ENCODE measurements at places on chromosomes 2 and 18.

GRCh38 chr2:107602801-107603200, 223.9 kb upstream of the RGPD4 start:
- DNase-seq, result no peak

GRCh38 chr2:171965661-171966060, 34.1 kb upstream of the METAP1D start:
- DNase-seq, result no peak

GRCh38 chr18:13303756-13304364, 85.3 kb downstream of the LDLRAD4 start:
- DNase-seq, result no peak

- no peak for DNase-seq
Observed at GRCh38 chr2:28375742-28376631, 16.7 kb upstream of the FOSL2 start.

DNA sequence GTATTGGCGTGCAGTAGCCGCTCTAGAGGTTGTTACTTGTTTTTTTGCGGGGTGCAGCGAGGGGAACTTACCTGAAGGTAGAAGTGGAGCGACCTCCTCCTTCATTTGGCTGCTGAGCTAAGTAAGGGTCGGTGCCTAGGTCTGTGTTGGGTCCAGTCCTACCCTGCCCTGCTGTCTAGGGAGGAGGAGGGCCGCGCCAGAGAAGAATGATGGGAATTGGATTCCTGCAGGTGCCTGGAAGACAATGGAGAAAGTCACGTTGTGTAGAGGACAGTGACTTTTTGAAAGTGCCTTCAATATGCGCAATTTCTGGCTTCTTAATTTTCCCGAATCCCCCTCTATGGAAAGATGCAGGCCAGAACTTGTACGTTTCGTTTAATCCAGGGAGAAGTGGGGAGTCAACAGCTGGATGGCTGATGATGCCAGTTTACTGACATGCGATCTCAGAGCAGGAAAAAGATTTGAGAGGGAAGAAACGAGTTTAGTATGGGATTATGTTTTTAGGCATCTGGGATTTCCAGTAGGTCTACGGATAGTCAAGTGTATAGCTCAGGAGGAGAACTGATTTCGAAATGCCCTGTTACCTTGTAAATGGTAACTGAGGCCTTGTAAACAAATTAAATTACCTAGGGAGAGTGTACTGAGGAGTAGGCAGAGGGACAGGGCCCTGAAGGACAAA, 653 bp downstream of the MRPS9 start:
- DNase-seq, result no peak

- no peak for DNase-seq
Observed at GRCh38 chr2:68726608-68727367, 7.8 kb upstream of the ARHGAP25 start.

- DNase-seq, result no peak
Observed at GRCh38 chr2:10046931-10047330, 3.6 kb downstream of the KLF11 start.

DNA sequence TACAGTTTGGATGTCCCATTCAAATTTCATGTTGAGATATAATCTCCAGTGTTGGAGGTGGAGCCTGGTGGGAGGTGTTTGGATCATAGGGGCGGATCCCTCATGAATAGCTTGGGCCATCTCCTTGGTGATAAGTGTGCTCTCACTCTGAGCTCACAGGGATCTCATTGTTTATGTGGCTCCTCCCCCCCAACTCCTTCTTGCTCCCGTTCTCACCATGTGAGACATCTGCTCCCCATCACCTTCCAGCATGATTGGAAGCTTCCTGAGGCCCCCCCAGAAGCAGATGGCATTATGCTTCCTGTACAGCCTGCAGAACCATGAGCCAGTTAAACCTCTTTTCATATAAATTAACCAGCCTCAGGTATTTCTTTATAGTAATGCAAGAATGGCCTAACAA, 3.0 kb upstream of the INPP1 start:
- no peak for DNase-seq

DNA sequence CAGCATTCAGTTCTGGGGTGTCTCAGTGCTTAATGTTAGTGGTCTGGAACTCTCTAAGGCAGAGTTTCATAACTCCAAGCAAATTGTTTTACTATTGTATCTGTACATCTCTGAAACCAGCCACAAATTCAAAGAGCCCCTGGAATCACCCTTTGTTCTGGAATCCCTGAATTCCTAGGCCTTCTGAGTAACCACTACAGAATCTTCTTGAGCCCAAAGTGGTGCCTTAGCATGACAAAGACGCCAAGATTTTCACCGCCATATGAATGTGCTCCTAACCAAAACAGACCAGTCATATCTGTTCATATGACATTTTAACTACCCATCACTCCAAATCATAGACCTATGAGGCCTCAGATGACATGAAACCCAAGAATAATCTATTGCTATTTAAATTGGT, 668.1 kb downstream of the EPHA4 start:
- DNase-seq, result no peak

- no peak for DNase-seq
Observed at GRCh38 chr2:98472132-98472650, 27.5 kb downstream of the INPP4A start.

GRCh38 chr2:120825370-120826259, 89.9 kb downstream of the GLI2 start:
- DNase-seq, result no peak

DNA sequence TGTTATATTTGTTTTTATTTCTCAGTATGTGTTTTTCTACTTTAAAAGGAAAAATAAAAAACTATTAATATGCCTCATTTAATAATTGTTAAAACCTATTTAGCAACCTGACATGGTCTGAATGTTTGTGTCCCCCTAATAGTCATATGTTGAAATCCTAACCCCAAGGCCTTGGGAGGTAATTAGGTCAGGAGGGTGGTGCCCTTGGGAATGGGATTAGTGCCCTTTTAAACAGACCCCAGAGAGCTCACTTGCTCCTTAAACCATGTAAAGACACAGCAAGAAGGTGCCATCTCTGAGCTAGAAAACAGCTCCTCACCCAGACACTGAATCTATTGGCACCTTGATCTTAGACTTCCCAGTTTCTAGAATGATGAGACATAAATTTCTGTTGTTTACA, 71.8 kb downstream of the CHST9 start:
- DNase-seq, result no peak

DNA sequence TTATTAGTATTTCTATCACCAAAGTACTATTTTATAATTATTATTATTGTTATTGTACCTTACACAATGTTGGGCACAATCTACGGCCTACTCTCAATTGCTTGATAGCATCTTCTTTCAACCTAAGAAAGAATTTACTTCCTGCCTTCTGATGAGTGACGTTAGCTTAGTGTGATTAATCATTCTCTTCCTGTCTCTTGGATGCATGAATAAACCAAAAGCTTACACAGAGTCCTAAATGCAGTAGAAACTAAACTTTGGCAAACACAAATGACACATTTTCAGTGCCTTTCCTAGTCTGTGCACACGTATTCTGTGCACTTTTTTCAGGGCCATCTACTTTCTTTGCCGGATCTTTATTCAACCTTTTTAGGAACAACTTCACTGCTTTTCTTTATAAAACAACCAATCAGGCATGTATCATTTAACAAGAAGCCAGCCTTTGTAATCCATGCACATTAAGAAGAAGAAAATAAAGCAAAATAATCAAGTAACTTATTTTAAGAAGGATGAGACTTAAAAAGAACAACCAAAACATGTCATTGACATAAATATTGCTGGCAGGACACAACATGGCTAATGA, 19.1 kb downstream of the TRAK2 start:
- DNase-seq, result no peak

DNA sequence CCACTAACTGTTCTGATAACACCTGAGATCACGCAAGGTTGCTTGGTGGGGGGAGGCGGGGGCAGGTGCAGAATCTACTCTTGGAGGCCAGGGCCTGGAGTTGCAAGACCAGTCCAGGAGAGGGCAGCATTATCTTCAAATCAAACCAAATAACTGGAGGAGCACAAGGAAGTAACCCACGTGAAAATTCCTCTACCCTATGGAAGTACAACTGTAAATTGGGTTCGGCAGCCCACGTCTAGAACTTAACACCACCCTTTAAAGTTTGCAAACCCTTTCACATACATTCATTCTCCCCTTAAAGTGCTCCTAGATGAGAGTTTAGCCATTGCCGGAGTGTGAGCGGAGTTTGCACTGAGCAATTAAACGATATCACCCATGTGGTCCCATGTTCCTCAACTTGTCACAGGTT, 19.6 kb upstream of the CXCR1 start:
- DNase-seq, result peak; percentile 12

- no peak for DNase-seq
Observed at GRCh38 chr18:44411976-44412375, 268.7 kb upstream of the SETBP1 start.

DNA sequence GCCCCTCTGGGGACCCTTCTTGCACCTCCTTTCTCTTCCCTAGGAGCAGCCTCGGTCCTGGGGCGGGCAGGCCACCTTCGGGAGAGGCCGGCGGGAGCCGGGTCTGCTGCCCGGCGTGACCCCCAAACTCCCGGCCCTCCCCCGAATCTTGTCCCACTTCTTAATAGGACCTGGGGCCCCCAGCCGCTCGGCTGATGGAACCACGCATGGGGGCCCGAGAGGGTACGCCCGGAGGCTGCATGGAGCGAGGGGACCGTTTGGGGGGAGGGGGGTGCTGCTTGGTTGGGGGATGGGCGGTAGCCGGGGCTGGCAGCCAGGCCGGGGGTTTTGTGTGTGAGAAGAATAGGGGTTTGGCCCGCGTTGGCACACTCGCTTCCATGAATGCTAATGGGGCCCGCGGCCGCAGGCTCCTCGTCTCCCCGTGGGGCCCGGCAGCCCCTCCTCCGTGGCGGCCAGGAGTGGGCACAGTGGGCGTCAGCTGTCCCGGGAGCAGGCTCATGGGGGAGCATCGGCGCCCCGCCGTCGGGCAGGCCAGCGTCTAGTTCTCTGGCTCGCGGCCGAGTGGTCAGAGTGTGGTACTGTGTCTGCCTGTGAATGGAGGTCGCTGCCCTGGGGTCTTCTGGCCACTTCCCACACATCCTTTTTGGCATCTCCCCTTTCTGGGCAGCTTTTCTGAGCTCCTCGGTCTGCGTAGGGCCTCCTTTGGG, 1.0 kb downstream of the GAREM2 start:
- DNase-seq, result no peak

- DNase-seq, result no peak
Observed at GRCh38 chr2:7133521-7133920, 216.3 kb downstream of the RNF144A start.

- no peak for DNase-seq
Observed at GRCh38 chr2:447902-448665, 160.2 kb upstream of the ALKAL2 start.

GRCh38 chr2:33706410-33706809, 107.3 kb upstream of the FAM98A start:
- no peak for DNase-seq

DNA sequence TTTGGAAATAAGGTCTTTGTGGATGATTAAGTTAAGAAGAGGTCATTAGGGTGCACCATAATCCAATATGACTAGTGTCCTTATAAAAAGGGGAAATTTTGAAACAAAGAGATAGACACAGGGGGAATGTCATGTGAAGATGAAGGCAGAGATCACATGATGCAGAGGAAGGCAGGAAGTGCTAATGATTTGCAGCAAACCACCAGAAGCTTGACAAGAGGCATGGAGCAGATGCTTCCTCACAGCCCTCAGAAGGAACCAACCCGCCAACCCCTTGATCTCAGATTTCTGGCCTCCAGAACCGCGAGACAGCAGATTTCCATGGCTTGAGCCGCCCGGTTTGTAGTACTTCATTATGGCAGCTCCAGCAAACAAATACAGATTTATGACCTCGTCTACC, 17.4 kb upstream of the SMARCAL1 start:
- DNase-seq, result no peak

DNA sequence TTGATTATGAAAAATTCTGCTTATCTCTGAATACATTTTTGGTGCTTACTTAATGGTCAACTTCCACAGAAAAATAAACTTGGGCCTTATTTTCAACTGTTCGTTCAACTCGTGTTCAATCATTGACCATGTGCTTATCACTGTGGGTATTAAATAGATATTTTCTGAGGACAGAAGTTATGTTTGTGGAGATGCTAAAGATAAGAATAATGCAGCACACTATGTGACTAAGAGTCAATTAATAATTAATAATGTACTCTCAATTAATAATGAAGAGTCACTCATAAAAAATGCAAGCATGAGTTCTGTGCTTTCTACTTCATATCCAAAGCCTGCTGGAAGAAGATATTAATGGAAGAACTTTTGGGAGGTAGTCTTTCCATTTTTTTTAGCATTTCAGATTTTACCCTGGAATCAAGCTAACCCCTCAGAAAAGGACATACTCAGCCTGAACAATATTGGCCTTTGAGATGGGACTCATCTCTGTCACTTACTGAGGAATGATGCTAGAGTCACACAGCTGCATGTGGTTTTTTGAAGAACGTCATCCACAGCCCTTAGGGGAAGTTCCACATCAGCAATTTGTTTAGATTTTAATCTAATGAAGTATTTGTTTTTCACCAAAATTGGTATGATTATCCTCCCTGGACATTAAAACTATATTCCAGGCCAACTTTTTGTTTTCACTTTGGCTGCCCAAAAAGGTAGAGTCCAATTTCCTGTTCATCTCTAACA, 191.9 kb upstream of the CRIM1 start:
- DNase-seq, result no peak

Data from AG04449 (cell line).